ENCODE measurements at places on chromosomes 2 and 18.

GRCh38 chr2:25030702-25031101 is 11.2 kb upstream of the EFR3B start:
- DNase-seq = no peak

- DNase-seq = no peak
Measured at GRCh38 chr2:109471658-109472057, 142.1 kb downstream of the SEPTIN10 start.

DNA sequence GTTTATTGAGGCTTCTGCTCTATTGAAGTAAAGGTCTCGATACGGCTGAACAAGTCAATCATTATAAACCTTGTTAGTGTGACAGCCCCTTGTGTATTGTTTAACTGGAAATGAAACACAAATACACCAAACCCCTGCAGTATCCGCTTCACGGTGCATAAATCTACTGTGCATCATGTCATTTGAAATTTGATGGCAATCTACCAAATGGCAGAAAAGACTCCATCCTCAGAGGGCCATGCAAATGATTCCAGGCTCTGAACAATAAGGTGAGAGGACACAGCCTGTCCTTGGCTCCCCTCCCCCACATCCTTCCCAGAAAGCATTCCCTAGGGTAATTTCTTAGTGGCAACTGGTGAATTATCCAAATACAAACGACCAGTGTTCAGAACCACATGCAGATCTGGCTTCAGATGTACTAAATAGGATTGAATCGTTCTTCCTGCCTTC is 80.6 kb downstream of the ADCYAP1 start:
- no peak for DNase-seq

GRCh38 chr2:189821953-189822748 is 37.9 kb downstream of the PMS1 start:
- peak; percentile 74 for DNase-seq

- no peak for DNase-seq
Measured at GRCh38 chr18:9712130-9712577, 4.1 kb downstream of the RAB31 start.

- no peak for DNase-seq
Measured at GRCh38 chr2:20599001-20599600, 51.8 kb downstream of the HS1BP3 start.

DNA sequence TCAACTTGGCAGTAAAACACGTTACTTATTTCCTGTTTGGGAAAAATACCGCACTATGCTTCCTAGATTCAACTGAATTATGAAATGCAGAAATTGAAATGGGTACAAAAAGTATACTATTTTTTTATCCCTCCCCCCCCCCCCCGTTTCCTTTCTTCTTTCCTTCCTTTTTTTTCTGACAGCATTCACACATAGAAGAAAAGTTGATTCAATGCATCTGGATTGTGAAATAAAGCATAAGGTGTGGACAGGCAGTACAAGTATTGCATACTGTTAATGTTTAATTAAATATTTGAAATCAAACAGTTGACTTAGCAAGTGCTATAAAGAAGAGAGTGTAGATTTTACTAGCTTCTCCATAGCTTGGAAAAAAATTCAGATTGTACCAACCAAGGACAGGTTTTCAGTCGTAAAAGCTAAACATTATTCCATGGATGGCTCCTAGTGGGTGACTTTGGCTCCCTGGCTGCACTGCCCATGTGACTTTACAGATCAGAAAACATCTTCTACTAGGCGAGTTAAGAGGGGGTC is 21.6 kb upstream of the AGFG1 start:
- DNase-seq = no peak

DNA sequence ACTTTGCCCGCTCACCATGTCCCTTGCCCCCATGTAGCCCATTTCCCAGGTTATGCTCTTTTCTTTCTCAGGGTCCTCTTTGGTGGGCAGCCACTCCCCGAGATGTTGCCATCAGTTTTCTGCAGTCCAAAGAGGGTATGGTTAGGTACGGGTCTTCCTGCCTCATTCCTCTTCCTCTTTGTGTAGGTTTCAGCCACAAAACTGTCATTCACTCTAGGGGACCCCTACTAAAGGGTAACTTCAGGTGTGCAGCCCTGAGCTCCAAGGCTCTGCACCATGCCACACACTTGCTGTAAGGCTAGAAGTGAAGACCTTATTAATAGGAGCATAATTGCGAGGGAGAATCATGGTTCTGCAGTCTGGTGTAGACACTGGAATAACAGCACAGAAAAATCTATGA is 99.8 kb upstream of the ZNF397 start:
- no peak for DNase-seq

GRCh38 chr2:143553261-143553660 is 424.0 kb downstream of the ARHGAP15 start:
- no peak for DNase-seq

GRCh38 chr2:69742322-69742952 is 503 bp downstream of the ANXA4 start:
- no peak for DNase-seq

GRCh38 chr2:196066291-196067087 is 2.1 kb downstream of the DNAH7 start:
- no peak for DNase-seq

- DNase-seq = no peak
Measured at GRCh38 chr18:48808476-48808875, 142.3 kb downstream of the SMAD7 start.

DNA sequence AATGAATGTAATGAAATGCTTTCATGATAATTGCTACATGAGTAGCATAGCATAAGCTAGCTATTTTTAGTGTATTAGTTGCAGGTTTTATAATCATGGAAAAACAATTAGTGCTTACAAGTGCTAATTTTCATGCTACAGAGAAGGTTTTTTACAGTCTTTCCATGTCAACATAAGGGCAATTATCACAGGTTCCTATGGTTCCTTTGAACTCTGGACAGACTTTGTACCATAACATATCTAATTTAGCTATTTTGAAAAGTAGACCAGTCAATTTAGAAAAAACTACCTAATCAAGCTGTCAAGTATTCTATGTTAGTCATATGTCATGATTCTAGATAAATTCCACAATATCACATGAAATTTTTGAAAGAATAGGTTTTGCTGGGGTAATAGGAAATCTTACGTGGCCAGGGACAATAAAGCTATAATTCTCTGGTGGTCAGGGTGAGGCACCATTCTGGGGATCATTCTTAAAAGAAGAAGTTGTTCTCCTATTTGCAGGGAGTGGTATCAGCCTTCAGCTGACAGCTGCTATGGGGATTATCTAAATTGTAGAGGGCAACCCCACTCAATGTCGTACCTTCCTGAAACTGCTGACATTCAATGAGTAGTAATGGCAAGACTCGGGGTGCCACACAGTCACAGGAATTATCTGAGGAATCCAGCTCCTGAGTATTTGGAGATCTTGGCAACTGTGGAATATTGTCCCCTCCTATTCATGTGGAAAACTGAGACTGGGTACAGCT is 724.0 kb upstream of the LINC00305 start:
- DNase-seq = no peak

GRCh38 chr2:231228223-231228622 is 29.8 kb downstream of the ARMC9 start:
- no peak for DNase-seq

GRCh38 chr18:24669015-24669414 is 208.6 kb downstream of the HRH4 start:
- DNase-seq = no peak

GRCh38 chr2:58862244-58862643 is 621.1 kb upstream of the FANCL start:
- no peak for DNase-seq

DNA sequence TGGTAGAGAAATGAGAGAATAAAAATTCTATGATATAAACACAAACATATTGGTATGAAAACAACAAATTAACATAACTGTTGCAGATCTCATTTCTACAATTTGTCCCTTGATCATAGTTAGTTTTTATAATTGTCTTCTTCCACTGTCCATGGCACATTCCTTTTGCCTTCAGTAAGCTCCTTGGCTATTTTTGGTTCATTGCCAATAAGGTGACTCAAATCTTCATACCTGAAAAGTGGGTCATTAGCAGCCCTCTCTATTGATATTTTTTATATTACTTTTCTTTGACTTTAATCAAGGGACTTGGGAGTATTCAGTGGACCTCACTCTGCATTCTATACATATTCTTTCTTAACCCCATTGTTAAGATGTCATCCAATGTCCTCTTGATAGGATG is 552.9 kb downstream of the TDRD15 start:
- DNase-seq = no peak

DNA sequence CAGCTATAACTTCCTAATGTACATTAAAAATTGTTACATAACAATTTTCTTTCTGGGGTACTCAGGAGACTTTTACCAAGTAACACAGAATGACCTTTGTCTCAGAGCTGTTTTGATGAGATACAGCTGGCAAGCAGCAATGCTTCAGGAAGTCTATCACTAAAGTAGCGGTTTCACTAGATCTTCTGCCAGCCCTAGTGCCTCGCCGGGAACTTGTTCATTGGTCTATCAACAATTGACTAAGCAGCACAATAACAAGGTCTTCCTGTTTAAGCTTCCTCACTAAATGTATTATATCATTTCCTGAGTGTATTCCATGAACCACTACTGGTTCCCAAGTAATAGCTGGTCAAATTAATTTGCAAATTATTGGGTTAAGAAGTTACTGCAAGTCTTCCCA is 69.2 kb downstream of the TRIP12 start:
- DNase-seq = no peak

DNA sequence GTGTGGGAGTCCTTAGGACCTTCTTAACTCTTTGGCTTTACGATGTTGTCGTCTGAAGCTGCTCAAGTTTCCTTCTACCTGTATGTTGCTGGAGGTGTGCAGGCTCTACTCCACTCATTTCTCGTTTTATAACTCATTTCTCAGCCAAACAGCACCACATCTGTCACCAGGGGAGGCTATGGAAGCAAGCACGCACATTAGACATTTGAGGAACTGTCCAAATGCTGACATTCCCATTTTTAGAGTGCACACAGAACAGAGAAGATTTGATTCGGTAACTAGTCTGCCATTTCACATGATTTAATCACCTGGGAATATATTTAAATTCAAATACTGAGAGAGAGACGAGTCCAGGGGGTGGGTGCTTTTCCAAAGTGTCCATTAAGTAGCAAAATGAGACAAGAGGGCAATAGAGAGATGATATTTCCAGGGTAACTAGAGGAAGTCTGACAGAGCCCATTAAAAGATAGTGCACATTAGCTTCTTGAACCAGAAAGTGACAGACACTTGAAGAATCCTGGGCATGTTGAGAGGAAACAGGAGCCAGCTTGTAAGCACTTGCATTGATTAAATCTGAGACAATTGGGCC is 793.3 kb downstream of the TDRD15 start:
- no peak for DNase-seq

- no peak for DNase-seq
Measured at GRCh38 chr2:74620671-74621070, 27.5 kb downstream of the M1AP start.

- DNase-seq = peak; percentile 18
Measured at GRCh38 chr18:29083545-29083944, 906.6 kb upstream of the CDH2 start.

- no peak for DNase-seq
Measured at GRCh38 chr2:45232818-45233217, 223.6 kb upstream of the SIX2 start.

DNA sequence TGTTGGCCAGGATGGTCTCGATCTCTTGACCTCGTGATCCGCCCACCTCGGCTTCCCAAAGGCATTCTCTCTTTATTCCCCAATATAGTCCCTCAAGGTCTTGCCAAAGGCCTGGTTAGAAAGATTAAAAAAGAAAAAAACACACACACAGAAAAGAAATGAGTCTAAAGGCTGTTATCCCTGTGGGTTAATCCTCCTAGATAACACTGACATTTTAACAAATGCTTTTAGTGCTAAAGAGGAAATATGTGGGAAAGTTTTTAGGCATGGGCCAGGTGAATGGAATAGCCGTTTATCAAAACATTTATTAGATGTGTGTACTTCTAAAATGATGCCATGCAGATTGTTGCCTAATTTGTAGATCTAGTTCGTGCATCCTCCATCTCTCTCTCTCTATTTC is 261.6 kb upstream of the FN1 start:
- DNase-seq = no peak

DNA sequence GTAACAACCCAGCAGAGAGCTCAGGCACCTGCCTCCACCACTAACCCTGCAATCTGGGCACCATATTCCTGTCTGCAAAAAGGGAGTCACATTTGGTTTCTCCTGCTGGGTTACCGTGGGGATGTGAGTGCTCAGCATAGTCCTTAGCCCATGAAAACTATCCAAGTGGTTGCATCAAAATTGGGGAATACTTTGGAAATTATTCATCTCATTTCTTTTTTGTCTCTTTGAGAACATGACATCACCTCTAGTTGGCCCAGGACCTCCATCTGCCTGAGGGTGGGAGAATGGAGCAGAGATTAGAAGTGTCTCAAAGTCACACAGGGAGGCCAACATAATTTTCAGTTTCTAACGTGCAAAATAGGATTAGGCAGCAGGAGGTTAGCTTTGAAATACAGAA is 19.3 kb upstream of the SPP2 start:
- no peak for DNase-seq

- DNase-seq = no peak
Measured at GRCh38 chr18:38305961-38306360, 740.4 kb upstream of the CELF4 start.

DNA sequence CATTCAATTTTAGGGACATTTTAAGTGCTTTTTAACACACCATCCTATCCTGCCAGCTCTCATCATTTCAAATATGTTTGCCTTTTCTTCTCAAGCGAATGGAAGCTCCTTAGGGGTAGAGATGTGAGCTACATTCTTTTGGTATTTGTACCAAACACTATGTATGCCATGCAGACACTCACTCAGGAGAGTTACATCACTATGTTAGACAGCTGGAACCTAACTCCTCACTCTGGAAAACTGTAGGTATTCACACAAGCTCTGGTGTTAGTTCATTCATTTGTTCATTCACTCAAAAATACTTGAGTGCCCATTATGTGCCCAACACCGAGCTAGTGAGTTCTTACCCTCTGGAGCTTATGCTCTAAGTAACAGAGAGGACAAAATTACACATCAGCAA is 26.4 kb upstream of the RNU4ATAC start:
- no peak for DNase-seq

- DNase-seq = no peak
Measured at GRCh38 chr2:101011152-101011551, 9.1 kb downstream of the RPL31 start.

- no peak for DNase-seq
Measured at GRCh38 chr2:186100636-186101035, 362.0 kb downstream of the FSIP2 start.

GRCh38 chr18:59453468-59453961 is 94.5 kb upstream of the LMAN1 start:
- DNase-seq = no peak
